ENCODE measurements at places on chromosomes 7 and 10.

DNA sequence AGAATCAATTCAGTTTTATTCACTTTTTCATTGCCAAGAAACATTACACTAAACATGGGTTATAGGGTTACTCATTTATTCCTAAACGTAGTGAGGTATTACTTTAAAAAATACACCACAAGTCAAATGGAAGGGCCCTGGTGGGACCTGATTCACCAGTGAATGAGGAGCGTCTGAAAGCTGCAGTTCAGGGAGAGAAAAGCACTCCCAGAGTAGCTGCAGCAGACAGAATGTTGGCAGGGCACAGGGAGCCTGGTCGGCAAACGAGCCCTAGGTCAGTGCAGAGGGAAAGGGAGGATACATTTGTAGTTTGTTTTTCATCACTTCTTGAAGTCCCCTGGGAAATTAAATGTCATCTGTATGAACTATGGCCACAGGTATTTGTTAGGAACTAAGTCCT lies 361.7 kb upstream of the ETV1 start:
- no peak for DNase-seq

DNA sequence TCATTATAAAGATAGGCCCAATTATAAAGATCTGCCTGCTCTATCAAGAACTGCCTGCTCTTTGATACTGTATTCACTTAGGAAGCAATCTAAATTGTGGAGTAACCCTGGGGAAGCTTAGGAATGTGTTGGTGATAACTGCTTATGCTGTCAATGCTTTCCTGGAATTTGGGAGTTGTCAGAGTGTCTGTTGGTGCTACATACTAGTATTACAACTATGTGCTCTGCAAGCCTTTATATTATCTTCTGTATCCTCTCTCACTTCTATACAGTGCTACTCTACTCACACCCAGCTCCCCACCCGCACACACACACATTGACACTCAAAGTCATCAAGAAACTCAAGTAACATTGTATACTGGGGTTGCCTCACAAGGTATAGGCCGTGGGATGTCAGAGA lies 6.1 kb downstream of the ZNF277 start:
- DNase-seq, result no peak

DNA sequence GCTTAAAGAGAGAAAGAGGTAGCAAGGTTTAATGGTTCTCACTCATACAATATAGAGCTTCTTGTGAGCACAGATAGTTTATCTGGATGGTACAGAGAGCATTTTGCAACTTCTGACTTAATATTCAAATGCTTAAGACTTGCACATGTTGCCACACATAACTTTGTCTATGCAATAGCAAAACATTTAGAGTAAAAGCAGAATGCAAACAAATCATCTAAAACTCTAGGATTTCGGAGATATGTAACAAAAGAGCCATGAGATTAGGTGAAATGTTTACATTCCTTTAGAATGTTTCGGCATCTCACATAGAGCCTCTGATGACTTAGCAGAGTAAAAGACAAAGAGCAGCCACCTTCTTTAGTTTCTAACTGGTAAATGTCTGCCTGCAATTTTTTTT lies 717.1 kb upstream of the LRRN3 start:
- no peak for DNase-seq

DNA sequence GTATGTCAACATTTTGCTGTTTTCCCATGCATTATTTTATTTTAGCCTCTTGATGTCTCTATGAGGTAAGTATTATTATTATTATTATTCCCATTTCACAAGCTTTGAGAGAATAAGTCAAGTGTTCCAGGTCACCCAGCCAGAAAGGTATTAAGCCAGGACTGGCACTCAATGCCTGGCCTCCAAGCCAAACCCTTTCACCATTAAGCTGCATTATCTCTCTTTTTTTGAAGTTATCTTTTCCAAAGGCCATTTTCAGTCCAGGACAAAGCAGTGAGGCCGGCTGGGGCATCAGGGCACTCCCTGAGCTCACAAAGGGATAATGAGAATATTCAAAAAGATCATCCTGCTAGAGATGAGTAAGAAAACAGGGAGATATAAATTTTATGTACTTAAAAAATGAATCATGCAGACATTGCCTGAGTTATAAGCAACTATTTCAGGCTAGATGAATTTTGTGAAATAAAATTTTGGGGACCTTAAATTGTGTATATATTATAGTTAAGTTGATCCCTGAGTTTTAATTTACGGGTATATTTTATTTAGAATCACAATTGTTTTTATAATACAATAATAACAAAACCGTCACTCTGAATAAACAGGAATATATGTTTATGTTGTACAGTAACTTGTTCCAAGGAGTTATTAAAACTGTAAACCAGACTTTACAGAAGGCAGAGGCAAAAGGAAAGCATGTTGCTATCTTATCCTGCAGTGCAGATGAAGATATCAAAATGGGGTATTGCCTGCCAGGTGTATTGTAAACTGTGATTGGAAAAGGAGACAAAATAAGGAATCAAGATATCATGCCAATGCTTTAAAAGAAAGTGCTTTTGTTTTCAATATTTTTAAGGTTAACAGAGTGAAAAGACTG lies 51.3 kb upstream of the CAV2 start:
- no peak for DNase-seq

DNA sequence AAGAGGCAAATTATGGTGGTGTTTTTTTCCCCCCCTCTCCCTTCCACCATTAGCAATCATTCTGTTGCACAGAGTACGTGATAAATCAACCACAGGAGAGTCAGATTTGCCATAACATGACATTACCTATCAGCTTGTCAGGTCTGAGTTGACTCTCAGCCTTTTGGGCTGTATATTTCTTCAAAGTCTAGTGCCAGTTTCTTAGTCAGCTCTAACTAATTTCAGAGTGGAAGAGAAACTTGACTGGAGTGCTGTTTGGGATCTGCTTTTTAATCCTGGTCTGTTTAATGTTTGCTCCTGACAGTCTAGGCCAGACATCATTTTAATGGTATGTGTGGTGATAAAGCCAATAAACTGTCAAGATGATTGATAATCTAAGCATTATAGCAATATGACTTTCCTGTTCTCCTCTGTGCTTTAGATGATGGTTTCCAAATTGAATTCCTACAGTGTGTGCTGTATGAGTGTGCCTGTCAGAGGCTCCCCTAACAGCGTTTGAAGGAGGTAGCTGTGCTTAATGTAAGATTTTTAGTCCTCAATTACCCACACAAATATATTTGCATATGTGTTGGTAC lies 76.9 kb downstream of the LRMDA start:
- no peak for DNase-seq

GRCh38 chr10:121577568-121577967 lies 20.7 kb downstream of the FGFR2 start:
- DNase-seq, result no peak

DNA sequence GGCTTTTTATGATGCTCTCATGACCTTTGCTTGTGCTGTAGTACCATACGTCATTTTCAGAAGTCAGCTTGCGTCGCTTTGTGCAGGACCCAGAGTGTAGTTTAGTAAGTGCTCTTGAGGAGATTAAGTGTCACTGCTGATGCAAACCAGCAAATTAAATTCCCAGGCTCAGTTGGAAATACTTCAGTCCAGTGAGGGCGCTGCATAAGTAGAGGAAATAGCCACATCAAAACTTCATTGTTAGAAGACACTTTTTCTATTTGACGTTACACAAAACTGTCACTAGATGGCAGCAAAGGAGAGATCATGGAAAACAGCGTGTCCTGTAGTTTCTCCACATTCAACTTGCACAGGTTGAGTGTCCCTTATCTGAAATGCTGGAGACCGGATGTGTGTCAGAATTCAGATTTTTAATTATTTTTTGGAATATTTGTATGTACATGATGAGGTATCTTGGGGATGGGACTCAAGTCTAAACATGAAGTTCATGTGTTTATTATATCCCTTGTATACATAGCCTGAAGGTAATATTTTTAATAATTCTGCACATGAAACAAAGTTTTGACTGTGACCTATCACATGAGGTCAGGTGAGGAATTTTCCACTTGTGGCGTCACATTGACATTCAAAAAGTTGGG lies 7.9 kb downstream of the ZNF22 start:
- no peak for DNase-seq

GRCh38 chr7:30717181-30717580 lies 34.8 kb upstream of the INMT start:
- no peak for DNase-seq

DNA sequence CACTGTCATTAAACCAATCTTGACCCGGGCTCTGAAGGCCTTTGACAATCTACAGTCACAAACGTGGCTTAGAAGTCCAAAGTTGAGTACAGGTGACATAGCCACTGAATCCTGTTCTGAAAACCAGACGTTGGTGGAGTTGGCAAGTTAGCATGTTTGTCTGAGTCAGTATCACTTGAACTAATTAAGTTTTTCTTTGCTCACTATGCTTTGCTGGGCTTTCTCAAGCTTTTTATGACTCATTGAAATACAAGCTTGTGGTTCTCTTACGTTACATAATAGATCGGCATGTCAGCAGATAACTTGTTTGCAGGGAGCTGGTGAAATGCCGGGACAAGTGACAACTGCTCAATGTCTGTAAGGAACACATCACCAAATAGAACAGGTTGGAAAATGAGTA lies 53.8 kb downstream of the ARL5B start:
- DNase-seq, result no peak

DNA sequence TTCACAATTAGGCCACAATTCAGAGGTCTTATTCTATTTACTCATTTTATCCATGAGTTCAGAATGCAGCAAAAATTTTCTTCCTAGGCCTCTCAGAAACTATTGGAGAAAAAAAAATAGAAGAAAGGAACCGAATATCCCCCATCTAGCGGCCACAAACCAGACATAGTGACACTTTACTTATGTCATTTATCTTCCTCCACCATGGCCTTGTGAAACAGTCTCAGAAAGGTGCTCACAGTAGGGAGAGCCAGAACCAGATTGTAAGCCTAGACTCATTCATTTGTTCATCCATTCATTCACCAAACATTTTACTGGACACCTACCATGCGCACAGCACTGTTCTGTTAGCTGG lies 16.0 kb downstream of the CREB3L2 start:
- no peak for DNase-seq

GRCh38 chr10:131252567-131253276 lies 58.8 kb downstream of the TCERG1L start:
- no peak for DNase-seq

GRCh38 chr10:48926255-48926654 lies 13.4 kb downstream of the LRRC18 start:
- no peak for DNase-seq

- DNase-seq, result no peak
Measured at GRCh38 chr10:32954080-32954479, 4.0 kb downstream of the ITGB1 start.

DNA sequence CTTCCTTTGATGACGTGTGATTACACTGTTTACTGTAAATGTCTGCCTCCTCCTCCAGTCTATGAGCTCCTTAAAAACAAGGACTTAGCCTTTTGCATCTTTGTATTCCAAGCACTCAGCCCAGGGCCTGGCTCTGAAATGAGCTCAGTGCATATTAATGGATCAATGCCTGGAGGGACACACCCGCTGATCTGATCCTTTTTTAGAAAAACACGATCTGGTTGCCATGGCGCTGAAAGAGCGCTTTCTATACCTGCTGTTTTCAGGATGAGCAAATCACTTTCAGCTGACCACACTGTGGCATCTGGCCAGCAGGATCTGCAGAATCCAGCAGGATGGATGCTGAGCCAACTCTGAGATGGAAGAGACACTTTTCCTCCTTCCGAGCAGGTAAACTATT lies 37.8 kb upstream of the GARS1 start:
- no peak for DNase-seq

GRCh38 chr7:114083166-114084001 lies 164.6 kb upstream of the PPP1R3A start:
- DNase-seq, result no peak

DNA sequence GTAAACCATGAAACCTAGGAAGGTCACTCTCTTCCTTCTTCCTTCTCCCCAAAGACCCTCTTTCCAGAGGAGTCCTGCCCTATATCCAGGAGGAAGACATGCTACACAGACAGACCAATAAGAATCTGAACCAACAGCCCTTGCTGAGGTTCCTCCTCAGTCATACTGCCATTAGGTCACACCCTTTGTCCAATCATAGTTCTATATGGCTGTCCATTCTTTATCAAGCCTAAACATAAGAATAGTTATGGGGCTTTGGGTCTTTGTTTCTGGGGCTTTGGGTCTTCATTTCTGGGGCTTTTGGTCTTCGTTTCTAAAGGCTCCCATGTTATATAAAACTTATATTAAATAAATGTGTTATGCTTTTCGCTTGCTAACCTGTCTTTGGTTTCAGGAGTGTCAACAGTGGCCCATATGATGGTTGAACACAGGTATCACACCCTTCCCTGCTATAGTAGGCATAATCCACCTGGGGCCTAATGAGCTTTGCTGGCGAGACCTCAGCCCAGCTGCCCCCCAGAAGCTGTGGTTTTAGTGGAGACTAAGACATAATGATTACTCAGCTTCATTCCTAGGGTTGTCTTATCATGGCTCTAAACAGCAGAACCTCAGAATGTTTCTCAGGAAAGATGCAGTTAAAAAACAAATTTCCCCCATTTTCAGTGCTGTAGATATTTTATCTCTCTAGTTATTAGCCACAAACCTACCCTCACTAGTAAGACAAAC lies 91.6 kb downstream of the ELMO1 start:
- no peak for DNase-seq

DNA sequence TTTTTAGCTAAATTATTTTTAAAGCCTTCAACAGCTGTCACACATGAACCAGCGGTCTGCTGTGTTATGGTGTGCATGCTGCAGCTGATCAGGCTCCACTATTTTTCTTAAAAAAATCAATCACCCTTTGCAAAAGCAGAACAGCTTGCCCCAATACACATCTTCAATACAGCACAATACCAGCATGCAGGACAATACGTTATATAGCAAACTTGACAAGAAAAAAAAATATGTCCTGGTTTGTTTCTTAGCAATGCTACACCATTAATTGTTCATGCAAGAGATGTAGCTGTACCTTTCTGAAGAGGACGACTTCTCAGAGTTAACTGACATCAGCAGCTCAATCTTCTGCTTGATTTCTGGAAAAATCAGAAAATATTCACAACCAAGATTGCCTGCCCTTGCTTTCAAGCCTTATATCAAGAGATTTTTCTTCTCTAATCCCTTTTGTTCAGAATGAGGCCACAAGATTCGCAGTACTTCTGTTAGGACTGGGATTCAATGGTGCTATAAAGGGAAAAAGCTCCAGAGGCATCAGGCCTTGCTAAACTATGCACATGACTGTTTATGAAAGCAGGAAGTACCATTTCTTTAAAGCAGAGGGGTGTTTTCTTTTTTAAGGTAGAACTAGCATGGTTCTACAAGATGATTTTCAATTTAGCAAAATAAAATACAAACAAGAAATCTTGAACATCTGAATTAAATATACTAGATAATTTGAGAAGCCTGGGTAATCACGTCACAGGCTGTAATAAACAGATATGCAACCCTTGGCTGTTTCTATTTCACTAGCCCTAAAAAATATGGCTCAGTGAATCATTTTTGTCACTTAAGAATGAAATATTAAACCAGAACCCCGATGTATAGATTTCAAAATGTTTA lies 120.0 kb downstream of the SRPK2 start:
- no peak for DNase-seq

- no peak for DNase-seq
Measured at GRCh38 chr7:91541641-91542040, 277.4 kb downstream of the FZD1 start.

Measured in stimulated activated CD4-positive, alpha-beta T cell treated with anti-CD3 and anti-CD28 coated beads, Interleukin-1b, Interleukin-23, amount 100 ng/mL, for 1 hour (primary cell).